ENCODE measurements at places on chromosomes 7 and 10. TPM values are rescaled to one million over a fixed set of nuclear protein-coding genes. Genes with fewer than 3 reads are reported as not detected.

The ASB10 gene
- not detected for total RNA-seq

GRCh38 chr7:17434191-17434590 is 135.7 kb downstream of the AHR start:
- DNase-seq, result no peak

GRCh38 chr7:117248829-117249228 is 74.0 kb downstream of the WNT2 start:
- no peak for DNase-seq

DNA sequence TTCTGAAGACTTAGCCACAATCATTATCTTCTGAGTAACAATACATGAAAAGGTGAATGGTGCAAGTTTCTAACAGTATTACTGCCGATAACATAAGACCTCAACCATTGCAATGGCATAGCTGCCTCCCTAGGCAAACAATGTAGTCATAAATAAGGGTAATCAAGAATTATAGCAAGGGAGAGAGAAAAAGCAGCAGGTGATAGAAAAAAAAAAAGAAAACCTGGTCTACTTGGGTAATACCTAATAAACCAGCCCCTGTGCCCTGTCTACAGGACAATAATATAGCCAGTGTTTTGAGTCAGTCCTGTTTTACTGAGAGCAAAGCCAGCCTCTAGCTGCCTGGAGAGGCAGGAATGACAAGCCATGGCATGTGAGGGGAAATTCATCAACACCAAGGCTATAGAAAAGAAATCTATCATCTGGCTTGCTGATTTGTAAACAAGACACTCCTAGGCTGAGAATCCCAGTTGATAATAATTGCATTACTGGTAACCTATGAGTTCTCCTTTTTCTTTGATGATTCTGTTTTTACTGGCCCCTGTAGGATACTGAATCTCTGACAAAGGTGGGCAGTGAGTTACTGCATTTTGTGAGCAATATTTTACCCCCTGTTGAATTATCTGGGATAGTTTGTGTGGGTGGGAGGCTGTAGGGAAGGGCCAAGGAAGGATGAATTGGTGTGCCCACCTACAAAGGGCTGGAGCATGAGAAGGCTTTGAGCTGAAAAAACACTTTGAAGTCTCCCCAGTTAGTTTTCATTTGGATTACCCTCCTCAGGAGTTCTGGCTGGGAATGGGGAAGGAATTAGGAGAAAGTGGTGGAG is 1.7 kb upstream of the WEE2 start:
- DNase-seq, result no peak

Data from activated CD8-positive, alpha-beta T cell treated with anti-CD3 and anti-CD28 coated beads for 36 hours (primary cell).